ENCODE measurements at places on chromosomes 3 and 15. TPM values are rescaled to one million over a fixed set of nuclear protein-coding genes. Genes with fewer than 3 reads are reported as not detected.

C3orf52 gene
- 6.7 TPM for total RNA-seq

ALPK3 gene
- 38.8 TPM for total RNA-seq

CACNA1D gene
- total RNA-seq = not detected

CCDC71 gene
- 22.0 TPM for total RNA-seq

PLA2G4E gene
- total RNA-seq = not detected

AGTR1 gene
- total RNA-seq = under 0.01 TPM

ETV5 gene
- 38.6 TPM for total RNA-seq

CADM2 gene
- total RNA-seq = not detected

ASB14 gene
- total RNA-seq = not detected

FBXL22 gene
- total RNA-seq = 0.09 TPM

KBTBD13 gene
- total RNA-seq = not detected

SLC22A13 gene
- total RNA-seq = 0.19 TPM

LTF gene
- 0.51 TPM for total RNA-seq

ABHD5 gene
- 26.5 TPM for total RNA-seq

GPR27 gene
- not detected for total RNA-seq

SPATA12 gene
- 0.17 TPM for total RNA-seq

ITIH1 gene
- total RNA-seq = not detected

PROS1 gene
- 23.0 TPM for total RNA-seq

GMNC gene
- not detected for total RNA-seq

TMEM40 gene
- total RNA-seq = not detected

ZNF80 gene
- not detected for total RNA-seq

Data from dermis blood vessel endothelial cell (primary cell).